ENCODE measurements at places on chromosomes 1 and 21. TPM values are rescaled to one million over a fixed set of nuclear protein-coding genes. Genes with fewer than 3 reads are reported as not detected.

The LAMB3 gene
- 0.58 TPM for polyA plus RNA-seq

The CFAP298 gene
- 68.0 TPM for polyA plus RNA-seq

The OR2T29 gene
- polyA plus RNA-seq, result not detected

The TRAF3IP3 gene
- polyA plus RNA-seq, result 1.7 TPM

The SPRR5 gene
- not detected for polyA plus RNA-seq

The LCE1F gene
- polyA plus RNA-seq, result not detected

The BLZF1 gene
- polyA plus RNA-seq, result 32.2 TPM

DNA sequence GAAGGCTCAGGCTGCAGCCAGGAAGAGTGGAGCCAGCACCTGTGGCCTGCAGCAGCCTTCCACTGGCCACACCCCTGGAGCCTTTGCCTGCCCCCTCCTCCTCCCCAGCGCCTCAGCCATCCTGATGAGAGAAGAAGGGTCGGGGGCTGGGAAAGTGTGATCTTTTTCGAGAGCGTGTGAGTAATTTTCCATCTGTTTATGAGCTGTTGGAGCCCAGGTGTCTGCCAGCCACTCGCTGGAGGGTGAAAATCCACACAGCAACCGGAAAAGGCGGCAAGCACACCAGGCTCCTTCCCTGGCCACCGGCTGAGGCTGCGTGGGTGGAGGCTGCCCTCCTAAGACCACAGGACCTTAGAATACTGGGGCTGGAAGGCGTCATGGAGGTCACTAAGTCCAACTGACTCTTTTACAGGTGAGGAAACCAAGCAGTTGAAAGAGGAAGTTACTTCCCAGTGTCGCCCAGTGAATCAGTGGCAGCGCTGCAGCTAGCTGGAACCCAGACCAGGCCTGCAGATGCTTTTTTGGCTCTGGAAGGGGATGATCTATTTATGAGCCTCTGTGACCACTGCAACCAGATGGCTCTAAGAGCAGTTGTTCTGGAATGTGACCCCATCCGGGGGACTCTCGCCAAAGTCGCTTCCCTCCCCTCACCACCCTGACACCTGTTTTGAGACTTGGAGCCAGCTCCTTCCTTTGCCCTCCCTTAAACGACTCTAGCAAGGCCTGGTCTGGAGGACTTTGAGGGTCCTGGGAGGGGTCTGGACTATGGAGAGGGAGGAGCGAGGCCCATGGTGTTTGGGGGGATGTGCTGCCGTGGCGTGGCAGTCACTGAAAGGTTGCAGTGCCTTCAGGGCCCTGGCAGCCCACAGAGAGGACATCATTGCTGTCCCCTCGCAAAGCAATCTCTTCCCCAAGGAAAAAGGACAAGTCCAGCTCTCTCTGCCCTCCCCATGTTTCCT is 54.5 kb downstream of the LGR6 start:
- no peak for DNase-seq

GRCh38 chr1:102872097-102872496 is 236.2 kb downstream of the COL11A1 start:
- DNase-seq, result no peak

- no peak for DNase-seq
These were observed 593.3 kb downstream of the MATN1 start for GRCh38 chr1:30130099-30130498.

DNA sequence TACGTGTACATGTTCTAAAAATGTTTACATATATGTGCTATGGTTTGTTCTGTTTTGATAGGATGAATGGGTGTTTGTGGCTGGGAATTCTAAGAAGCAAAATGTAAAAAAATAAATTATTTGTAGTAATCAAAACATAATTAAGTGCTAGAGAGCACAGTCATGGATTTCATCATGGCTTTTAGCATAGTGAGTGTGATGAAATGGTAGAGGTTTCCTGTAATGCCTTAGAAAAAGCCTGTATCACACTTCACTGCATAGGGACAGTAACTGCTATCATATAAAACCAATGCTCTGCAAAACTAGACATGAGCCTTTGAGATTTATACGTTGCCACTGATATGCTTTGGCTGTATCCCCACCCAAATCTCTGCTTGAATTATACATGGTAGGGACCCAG is 99.8 kb downstream of the PTGER3 start:
- DNase-seq, result no peak

DNA sequence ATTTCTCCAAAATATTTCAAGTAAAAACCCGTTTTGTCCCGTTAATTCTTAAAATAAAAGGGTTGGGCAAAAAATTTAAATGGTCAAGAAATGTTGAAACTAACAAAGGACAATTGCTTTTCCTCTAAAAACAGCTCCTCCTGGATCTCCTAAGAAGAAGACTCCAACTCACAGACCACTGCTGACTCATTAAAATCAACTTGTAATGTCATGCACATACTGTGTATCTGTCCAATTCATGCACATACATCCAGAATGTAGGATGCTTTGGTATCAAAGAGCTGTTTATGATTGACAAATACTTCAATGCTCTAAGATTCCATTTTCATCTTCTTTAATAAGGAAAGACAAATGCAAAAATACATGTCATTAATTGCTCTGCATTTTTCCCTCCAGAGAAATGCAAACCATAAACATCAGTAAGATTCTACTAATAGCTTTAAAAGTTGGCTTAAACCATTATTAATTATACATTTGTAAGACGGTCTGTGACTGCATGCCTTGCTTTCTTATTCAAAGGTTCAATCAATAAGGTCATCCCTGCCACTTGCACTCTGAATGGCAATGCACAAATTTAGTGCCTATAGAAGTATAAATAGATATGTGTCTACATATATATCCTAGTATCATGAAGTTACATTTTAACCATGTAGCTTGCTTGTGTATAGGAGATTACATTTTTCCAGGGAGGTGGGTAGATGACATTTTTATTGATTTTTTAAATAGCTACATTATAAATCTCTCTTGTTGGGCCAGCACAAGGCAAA is 44.7 kb downstream of the PTGER3 start:
- DNase-seq, result no peak

- no peak for DNase-seq
These were observed 54.1 kb upstream of the BCAR3 start for GRCh38 chr1:93735722-93736121.

GRCh38 chr1:154813300-154813816 is 56.7 kb downstream of the KCNN3 start:
- DNase-seq, result no peak

DNA sequence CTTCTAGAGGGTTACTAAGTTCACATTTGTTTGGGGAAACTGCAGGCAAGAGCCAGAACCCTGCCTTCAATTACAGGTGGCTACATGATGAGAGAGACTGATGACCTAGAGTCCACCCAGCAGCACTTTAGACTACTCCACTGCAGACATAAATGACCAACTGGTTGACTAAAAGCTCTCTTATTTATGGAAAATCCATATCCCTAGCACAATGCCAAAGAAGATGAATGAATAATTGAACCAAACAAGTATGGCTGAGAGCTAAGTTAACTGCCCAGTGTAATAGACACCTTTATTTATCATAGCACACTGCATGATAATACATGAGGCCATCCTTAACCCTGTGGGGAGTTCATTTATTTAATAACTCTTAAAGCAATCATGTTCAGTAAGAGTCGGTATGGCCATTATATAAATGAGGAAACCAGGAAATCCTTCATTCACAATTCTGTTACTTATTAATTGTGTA is 60.4 kb downstream of the IL12RB2 start:
- DNase-seq, result no peak

DNA sequence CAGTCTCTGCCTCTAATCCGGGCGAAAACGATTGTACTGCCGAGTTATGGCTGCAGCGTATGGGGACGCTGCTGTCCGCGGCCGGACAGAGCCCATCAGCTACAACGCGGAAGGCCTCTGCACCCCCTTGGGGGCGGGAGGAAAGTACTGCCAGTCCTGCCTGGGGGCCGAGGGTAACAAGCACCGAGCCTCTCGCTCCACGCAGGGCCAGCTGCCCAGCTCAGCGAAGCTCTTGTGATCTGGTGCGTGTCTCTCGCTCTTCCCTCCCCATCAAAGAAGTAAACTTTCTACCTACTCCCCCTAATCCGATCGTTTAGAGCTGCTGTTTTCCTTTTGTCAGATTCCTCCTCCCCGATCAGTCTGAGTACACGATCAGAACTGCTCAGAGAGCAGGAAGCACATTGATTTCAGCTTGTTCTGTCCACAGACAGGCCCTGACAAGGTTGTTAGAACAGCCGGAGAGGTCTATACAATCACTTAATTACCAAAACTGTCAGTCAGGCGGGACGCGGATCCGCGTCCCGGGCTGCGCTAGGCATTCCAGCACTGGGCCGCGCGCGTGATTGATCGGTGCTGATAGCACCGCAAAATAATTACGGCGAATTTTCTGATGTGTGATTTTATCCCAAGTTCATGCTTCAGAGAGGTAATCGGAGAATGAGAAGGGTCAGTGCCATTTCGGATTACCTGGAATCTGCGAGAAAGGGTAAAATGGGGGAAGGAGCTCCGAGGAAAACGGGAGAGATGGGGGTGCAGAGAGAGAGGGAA is 8.7 kb upstream of the BARHL2 start:
- DNase-seq, result no peak

DNA sequence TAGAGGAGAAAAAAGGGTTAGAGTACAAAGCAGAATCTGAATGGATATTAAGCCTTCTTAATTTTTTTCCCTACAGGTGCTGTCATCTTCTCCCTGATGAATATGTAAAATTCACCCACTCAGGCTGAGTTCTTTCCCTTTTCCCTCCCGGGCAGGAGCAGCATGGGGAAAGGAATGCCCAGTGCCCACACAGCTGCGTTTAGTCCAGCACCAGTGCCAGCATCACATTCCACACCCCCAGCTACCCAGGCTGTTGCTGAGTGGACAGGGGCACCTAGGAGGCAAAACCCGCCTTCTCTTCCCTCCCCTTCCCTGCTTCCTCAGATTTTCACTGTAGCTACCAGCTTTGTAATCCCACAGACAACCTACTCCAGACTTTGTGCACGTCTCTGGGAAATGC is 3.4 kb upstream of the CADM3 start:
- DNase-seq, result no peak

GRCh38 chr1:248787430-248787829 is 31.9 kb upstream of the LYPD8 start:
- DNase-seq, result no peak

DNA sequence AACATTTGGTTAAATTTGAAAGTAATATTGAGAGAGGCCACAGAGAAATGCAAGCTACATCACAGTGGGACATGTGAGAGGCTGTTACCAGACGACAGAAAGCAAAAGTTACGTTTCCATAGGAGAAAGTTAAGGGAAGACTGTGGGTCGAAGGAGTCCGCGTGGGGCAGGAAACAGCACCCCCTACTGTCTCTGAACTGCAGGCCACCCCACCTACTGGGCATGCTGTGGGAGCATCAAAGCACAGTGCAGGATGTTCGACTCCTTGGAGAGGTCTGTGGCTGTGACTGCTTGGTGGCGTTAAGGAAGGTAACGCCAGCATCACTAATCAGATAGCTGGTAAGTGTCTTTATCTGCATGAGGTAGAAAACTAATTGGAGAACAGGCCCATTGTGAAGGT is 123.9 kb downstream of the PTBP2 start:
- DNase-seq, result no peak

DNA sequence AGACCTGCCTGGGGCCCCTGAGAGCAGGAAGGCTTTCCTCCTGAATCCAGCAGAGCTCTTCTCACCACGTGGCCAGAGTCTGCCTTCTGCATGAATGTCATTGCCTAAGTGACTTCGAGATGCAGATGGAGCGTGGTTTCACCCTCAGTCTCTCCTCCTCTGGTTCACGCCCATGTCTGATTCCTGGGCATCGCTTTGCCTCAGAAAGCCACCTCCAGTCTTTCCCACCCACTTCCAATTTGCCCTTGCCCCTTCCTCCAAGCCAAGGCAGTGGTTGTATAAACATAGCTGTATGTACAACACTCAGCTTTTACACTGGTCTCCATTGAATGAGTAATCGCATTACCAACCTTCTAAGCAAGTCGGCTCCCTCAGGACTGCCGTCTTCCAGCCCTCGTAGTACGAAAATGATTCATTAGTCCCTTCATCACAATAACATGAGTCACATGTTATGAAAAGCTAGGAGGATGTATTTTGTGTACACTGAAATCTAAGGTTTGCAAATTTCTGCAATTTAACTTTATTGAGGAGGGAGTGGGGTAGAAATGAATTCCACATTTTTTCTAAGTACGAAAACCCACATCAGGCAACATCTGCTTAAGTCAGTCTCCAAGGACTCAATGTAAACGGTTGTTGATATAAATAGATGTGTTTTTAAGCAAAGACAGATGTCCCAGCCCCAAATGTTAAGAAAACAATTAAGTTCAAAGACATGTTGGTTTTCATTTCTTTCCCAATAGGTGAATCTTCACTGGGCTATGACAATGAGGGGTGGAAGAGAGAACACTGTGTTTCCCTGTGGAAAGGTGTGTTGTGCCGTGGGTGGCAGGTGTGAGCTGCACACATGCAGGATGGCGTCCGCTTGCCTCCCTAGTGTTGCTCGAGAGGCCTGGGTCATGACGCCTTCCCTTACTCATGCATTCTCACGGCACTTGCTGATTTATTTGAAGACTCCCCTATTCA is 32.3 kb upstream of the ETS2 start:
- DNase-seq, result no peak

DNA sequence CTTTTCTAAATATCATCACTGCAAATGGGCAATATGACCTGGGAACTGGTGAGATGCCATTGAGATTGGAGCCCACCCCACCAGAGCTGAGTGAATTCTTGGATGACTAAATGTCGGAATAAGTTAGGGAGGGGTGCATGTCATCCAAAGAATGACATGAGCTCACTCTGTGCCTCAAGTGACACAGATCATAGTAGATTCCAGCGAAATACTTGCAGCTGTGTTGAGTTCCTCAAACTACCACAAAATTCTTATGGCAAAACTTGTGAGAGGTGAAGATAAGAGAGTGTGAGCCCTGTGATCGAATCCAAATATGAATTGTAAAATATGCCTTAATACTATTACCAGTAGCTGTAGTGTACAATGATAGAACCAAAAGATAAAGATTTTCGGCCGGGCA is 2.3 kb upstream of the TCP10L start:
- DNase-seq, result no peak

DNA sequence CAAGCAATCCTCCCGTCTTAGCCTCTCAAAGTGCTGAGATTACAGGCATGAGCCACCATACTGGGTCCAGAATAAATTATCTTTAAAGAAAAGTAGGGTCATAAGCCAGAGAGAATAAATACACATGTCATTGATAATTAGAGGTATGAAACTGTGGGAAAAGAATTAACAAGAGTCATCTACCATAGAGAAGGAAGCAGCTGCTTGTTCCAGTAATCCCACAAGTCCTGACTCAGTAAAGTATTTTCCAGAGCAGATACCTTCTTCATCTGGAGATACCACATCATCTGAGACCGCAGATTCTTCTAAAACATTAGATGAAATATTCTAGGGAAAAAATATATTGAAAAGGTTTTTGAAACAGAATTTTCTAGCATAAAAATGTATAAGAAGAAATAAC is 55.7 kb downstream of the USP1 start:
- DNase-seq, result no peak

DNA sequence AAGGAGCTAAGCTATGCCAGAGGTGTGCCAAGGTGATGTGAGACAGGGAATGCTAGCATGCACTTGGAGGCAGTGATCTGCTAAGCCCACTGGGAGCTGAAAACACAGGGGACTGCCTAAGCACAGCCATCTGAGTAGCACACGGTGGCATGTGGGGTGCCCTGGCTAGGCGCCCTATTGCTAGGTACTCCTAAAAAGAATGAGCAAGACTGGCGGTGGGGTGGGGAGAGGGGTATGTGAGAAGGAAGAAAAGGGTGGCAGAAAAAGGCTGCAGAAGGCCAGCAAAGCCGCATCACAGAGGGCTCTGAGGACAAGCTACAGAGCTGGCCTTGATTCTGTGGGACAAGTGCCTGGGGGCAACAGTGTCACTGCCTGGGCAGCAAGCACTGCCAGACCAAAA is 23.9 kb downstream of the PARP1 start:
- no peak for DNase-seq

GRCh38 chr1:228984646-228985631 is 249.7 kb downstream of the RHOU start:
- DNase-seq, result no peak

- DNase-seq, result peak; percentile 83
These were observed at the start of gene HUNK for GRCh38 chr21:31872452-31873274. Gene HUNK, plus strand, starts transcription at chr21:31873020. Its CDS starts 655 bp downstream, at chr21:31873675.
